ENCODE measurements at places on chromosomes 3 and 15.

DNA sequence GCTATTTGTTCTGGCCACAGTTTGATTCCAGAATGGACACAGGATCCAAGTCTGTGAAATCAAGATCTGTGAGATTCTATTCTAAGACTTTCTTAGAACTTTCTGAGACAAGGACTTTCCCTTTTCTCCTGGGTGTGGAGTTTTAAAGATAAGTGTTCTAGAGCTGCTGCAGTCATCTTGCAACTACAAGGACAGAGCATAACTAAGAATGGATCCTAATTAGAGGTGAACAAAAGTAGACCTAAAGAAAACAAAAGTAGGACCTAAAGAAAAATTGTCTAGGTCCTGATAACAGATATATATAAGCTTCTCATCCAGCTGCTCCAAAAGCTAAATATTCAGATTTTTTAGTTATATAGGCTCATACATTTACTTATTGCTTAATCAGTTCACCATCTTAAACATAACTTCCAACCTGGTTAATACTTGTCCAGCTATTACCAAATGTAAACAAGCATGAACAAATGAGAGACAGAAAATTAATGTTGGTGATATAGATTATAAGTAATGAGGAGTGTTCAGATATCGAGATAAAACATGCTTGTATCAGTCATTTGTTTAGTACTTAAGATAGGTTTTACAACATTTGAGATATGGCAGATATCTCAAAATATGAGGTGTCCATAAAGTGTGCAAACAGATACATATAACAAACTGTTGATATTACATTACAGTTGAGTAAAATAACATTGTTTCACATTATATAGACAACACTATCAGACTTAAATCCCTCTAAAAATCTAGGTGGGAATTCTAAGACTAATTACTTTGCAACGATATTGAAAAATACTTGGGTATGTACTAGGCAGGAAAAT is 75.1 kb downstream of the CD200 start:
- no peak for DNase-seq

- no peak for DNase-seq
These were observed 92.1 kb downstream of the HHLA2 start for GRCh38 chr3:108388136-108389132.

GRCh38 chr3:124206225-124207055 is 214.5 kb upstream of the ROPN1 start:
- DNase-seq, result no peak

DNA sequence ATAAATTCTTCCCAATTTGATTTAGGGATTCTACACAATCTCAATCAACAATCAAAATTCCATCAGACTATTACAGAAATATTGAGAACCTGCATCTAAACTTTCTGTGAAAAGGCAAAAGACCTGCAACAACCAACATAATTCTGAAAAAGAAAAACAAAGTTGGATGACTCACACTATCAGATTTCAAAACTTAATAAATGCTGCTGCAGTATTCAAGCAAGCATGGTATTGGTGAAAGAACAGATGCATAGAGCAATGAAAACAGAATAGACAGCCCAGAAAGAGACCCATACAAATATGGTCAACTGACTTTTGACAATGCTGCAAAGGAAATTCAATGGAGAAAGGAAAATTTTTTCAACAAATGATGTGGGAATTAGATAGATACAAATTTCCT is 477.1 kb upstream of the NR2F2 start:
- DNase-seq, result no peak

DNA sequence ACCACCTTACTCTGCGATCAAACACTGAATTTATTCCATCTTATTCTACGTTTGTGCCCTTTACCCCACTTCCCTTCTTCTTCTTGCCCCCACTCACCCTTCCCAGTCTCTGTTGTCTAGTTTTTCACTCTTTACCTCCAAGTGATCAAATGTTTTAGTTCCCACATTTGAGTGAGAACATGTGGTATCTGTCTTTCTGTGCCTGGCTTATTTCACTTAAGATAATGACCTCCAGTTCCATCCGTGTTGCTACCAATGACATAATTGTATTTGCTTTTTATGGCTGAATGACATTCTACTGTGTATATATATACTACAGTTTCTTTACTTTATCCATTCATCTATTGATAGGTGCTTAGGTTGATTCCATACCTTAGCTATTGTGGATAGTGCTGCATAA is 78.8 kb downstream of the PDCD6IP start:
- DNase-seq, result no peak

All from substantia nigra (tissue), 51 donors.